SIG-M5 (cell line): ENCODE measurements at places on chromosomes 7 and 10.

DNA sequence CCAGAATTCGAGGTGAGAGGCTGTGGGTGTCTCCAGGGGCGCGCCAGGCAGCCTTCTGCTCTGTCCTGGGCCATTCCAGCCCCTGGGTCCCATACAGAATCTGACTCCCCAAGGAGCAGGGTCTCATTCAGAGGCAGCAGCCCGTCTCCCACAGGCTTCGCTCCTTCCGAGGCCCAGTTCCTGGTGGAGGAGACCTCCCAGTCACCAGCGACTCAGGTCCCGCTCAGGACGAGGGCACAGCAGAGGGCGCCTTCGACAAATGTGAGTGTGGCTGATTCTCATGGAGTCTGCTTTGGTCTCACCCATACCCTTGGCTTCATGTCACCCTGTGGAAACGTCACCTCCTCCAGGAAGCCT lies 81.8 kb upstream of the GPR26 start:
- DNase-seq, result no peak

GRCh38 chr7:18940593-18941134 lies 176.8 kb downstream of the TWIST1 start:
- DNase-seq, result no peak

GRCh38 chr10:110679486-110680272 lies 35.5 kb downstream of the RBM20 start:
- no peak for DNase-seq

DNA sequence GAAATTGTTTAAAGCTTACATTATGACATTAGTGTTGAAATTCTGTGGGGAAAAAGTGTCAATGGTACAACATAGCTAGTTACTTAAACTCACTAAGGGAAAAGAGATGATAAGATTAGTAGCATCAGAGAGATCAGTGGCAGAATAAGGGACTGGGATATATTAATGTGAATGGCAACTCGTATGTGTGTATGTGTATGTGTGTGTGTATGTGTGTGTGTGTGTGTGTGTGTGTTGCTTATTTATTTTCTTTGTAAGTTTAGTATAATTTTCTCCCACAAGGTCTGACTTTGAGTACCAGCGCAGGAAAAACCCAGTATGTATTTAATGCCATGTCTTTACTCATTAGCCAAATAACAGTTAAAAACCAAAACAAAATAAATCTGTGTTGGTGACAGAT lies 256.1 kb downstream of the ARHGAP21 start:
- no peak for DNase-seq

GRCh38 chr10:113872139-113873030 lies 17.9 kb downstream of the NHLRC2 start:
- DNase-seq, result no peak

DNA sequence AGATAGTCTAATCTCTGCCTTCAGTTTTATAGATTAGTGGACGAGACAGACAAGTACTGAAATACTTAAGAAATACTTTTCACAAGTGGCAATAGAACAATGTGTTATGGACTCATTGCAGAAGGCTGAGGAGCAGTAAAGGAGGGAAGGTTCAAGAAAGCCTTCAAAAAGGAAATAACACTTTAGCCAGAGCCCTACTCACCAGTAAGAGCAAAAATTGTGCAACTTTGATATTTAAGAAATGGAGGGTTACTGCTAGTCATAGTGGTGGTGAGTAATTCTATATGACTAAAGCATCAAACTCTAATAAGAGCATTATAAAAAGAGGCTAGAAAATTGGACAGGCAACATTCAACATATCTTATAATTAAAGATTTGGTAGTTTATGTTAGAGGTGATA lies 28.8 kb downstream of the PTPN12 start:
- peak; percentile 51 for DNase-seq

DNA sequence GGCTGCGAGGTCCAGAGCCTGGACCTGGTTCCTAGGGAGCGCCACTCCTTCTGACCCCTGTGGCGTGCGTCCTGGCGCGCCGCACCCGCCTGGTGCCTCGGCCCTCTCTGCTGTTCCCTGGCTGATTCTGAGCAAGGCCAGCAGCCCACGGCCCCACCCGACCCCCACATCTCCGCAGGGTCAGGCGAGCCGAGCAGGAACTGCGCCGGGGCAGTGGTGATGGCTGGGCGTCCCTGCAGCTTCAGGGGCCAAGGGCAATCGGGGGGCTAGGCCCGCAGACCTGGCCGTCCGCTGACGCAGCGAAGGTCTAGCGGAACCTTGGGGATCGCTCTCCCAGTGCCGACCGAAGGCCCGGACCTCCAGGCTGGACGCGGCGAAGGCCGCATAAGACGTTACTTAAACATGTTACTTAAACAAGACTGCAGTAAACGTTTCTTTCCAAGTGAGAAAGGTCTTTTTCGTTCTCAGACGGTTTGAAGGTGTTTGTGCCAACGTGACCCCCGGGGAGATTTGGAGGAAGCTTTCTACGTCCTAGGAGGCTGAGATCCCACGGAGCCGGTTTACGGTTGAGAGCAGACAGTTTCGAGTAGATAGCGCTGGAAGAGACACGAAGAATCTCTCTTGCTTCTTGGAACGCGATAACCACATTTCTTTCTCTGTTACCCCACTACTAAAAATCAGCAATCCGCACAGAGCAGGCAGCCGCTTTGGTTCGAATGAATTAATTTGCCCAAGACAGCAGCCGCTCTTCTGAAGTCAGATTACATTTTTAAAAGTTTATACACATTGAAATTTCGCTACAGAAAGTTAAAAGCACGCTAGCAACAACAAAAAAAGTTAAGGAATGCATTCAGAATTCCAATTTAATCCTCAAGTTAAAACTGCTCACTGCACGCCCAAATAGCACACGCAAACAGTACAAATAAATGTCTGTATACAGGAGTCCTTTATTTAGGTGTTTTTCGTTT lies 4.9 kb upstream of the NKX2-3 start:
- DNase-seq, result no peak
